ENCODE measurements at places on chromosomes 3 and 15.

GRCh38 chr15:77819851-77820728 lies 187.4 kb upstream of the LINGO1 start:
- DNase-seq: no peak

- no peak for DNase-seq
These were observed 170.9 kb upstream of the NR2E3 start for GRCh38 chr15:71639471-71639870.

DNA sequence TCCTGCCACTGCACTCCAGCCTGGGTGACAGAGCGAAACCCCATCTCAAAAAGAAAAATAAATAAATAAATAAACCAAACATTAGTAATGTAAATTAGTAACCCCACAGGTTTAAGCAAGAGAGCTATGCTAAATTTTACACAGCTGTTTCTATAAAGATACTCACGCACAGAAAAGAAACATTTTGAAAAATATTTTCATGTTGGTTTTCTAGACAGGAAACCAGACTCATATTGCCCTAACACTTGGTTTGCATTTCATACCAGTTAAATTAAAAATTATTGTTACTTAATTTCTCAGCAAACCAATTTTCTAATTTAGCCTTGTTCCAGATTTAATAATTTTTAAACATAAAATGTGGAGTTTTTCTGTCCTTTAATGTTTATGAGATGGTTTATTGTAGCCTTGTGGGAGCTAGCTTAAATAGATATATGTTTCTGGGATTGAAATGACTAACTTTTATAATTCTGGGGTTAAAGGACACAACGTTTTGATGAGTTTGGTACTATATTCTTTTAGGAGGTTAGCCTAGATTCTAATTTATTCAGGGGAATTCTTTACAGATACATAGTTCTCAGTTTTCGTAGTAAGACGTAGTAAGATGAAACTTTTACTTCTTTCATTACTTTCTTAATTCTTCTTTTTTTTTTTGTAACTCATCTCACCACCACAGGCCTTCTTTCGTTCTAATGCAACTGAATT lies 42.6 kb upstream of the SLC4A7 start:
- no peak for DNase-seq

DNA sequence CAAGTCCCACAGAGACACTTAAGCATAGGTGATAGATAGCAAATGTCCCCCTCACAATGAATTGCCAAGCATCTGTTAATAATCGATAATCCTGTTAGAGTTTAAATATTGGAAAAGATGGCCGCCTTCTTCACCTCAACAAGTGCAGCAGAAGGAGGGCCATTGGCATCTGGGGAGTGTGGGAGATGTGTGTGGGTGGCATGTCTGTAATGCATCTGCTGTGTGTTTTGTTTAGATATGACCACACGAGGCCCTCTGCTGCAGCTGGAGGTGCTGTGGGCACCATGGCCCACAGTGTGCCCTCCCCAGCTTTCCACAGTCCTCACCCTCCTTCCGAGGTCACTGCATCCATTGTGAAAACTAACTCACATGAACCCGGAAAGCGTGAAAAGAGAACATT lies 12.9 kb downstream of the MKRN2 start:
- DNase-seq: no peak

- DNase-seq: no peak
These were observed 1046.3 kb downstream of the ROBO2 start for GRCh38 chr3:78086150-78086549.

Data from effector CD4-positive, alpha-beta T cell (primary cell).